ENCODE measurements at places on chromosomes 1 and 21.
A peak's percentile ranks its signal among the peaks of the same experiment; 100 is the strongest.

DNA sequence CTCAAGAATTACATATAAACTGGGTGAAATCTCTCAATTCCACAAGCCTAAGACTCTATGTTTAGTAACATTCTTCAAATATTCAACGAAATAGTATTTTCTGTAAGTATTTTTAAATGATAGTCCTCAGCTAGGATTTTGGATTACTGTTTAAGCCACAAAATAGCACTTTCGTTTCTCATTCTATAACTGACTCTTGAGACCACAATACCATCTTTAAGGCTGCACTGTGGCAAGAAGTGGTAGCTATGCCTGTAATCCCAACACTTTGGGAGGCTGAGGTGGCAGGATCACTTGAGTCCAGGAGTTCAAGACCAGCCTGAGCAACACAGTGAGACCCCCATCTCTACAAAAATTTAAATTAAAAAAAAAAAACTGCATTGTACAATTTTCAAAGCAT, 126.7 kb downstream of the CDC42BPA start:
- no peak for DNase-seq

GRCh38 chr1:230413061-230413460, 13.1 kb downstream of the PGBD5 start:
- no peak for DNase-seq

GRCh38 chr1:35777109-35777508, 7.3 kb upstream of the CLSPN start:
- no peak for DNase-seq

DNA sequence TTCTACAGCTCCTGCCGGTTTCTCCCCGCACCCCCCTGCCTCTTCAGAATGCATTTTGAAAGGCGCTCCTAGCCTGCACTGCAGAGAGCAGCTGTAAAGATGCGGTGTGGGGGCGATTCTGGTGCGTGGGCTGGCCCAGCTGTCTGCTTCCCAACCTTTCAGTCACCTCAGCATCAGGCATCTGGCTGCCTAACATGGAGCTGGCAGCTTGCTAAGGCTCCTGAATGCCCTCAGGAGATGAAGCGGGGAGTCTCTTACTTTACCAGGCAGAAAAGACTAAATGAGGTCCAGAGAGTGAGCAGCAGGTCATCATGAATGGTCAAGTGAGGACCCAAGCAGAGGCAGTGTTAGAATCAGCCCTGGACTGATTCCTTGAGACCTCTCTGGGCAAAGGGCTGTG, 8.7 kb downstream of the IER5 start:
- DNase-seq: peak; percentile 53

GRCh38 chr1:231878737-231879136, 252.1 kb downstream of the DISC1 start:
- DNase-seq: no peak

DNA sequence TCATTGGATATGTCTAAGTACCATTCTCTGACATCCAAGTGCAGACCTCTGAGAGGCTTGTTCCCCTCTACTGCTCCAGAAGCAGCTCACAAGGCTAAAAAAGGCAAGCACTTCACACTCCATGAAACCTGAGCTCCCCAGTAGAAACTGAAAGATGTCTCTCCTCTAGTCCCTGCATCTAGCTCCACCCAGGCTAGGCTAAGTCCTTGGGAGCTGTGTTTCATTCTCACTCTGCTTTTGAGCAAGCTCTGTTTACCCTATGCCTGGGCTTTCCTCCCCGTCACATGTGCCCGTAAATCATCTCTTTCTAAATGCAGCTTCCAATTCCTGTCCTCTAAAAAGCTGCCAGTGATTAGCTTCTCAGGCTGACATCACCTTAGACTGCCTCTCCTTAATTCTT, 39.0 kb downstream of the LRRC71 start:
- DNase-seq: no peak

- peak; percentile 62 for DNase-seq
These were observed 114.4 kb downstream of the DMRTA2 start for GRCh38 chr1:50308878-50309277.

DNA sequence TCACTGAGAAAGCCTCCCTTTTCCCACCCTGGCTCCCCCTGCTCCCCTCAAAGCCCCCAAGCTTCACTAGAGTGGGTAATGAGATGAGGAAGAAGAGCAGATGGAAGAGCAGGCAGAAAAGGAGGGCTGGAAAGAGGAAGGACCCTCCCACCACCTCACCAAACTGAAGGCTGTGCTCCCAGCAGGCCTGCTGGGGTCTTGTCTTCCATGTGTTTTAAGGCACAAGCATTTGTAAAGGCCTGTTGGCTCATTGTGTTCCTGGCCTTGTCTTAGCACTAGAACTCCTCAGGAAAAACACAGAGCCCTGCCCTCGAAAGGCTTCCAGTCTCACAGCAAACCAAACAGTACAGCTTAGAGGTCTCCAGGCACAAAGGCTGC, 51.5 kb downstream of the TOMM20 start:
- DNase-seq: no peak

GRCh38 chr1:232226197-232226712, 403.7 kb downstream of the SIPA1L2 start:
- no peak for DNase-seq

DNA sequence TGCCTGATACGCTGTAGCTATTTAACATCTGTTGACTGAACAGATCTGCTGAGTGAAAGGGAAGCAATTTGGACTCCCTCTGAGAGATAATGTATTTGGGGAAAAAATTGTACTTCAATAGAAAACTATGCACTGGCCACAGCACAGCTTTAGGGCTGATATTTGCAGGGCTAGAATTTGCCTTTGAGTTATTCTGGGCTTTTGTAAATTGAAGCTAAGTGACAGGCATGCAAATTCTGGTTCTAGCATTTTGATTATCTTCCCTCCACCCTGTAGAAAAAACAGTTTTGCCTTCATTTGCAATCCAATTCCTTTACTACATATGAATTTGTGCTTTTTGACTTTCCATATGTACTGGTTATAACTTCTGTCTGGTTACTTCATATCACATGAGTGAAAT, 7.9 kb downstream of the KYAT3 start:
- DNase-seq: no peak

GRCh38 chr1:209778102-209778501, 6.3 kb downstream of the C1orf74 start:
- no peak for DNase-seq

GRCh38 chr1:31814631-31815306, 1.1 kb downstream of the SPOCD1 start:
- no peak for DNase-seq

GRCh38 chr1:235643837-235644692, 5.5 kb downstream of the GNG4 start:
- no peak for DNase-seq

- DNase-seq: no peak
These were observed 35.7 kb downstream of the TNFRSF8 start for GRCh38 chr1:12098786-12099185.

DNA sequence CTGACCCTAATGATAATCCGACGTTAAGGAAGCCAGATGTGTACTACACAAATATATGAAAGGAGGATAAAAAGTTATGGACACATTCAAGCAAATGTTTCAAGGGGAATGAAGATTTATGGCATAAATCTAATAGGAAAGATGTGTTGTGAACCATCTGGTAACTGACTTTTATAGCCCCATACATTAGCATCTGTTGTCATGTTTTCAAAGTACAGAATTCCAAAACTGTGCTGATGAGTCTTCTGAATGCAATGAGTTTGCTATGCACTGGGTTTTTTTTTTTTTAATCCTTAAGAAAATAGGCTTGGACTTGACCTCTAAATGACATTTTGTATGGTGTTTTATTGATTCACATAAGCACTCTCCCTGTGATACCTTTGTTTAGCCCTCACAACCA, 158.5 kb upstream of the ESRRG start:
- no peak for DNase-seq

DNA sequence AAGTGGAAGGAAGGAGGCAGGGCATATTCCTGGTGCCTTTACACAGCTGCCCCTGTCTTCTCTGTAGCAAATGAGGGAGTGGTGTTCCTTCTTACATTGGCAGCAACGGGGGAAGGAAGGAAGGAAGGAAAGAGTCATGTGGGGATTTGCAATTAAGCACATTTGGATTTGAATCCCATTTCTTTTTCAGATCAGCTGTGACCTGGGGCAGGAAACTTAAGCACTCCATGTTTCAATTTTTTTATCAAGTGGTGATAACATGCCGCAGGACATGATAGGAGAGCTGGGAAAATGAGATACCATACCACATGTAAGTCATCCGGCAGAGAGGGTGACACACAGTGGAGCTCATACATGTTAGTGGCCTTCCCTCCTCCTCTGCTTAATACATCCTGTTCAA, 186.8 kb downstream of the APP start:
- DNase-seq: no peak

DNA sequence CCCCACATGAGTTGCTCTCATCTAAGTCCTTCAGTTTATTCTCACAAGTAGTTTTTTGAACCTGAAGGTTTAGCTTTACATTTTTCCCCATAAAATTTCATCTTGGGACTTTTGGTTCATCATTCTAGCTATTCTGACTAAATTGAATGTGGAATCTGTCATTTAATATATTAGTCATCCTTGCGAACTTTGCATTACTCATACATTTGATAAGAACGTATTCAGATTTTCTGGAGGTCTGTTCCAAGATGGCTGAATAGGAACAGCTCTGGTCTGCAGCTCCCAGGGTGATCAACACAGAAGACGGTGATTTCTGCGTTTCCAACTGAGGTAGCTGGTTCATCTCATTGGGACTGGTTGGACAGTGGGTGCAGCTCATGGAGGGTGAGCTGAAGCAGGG, 59.8 kb upstream of the CSF1 start:
- no peak for DNase-seq

DNA sequence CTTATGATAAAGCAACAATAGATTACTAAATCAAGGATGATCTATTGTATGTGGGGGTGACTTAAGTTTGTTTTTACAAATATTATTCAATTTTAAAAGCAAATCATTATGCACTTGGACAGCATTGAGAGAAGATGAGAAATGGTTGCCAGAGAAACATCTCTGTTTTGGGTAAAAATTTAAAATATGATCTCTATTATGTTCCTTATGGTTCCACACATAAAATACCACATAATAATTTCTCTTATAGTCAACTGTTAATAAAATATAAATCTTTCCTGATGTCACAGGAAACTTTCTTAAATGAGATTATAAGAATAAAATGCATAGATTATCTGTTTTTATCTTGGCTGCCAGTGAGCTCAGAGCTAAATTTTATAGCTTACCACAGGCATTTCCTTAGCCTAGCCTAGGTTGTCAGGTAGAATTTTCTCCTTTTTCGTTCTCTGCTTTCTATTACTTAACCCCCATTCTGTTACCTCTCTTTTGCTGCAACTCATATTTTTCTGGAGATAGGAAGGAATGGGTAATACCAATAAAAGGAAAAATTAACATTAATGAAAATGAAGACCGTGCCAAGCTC, 109.7 kb downstream of the TGFB2 start:
- DNase-seq: no peak

DNA sequence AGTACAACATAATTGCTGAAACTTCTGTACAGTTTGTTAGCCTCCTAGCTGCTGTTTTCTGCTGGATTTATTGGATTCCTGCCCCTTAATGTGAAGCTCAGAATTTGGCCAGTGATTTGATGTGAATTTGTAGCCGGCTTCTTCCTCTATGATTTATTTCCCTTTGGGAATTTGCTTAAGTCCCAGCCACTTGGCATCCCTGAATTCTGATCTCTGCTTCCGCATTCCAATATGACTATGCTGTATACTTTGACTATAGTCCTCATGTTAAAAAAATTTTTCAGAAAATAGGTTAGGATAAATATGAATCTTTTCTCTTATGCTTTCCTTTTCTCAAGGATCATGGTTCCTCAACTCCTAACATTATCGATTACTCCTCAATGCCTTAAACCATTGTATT, 12.4 kb upstream of the LRIF1 start:
- no peak for DNase-seq

DNA sequence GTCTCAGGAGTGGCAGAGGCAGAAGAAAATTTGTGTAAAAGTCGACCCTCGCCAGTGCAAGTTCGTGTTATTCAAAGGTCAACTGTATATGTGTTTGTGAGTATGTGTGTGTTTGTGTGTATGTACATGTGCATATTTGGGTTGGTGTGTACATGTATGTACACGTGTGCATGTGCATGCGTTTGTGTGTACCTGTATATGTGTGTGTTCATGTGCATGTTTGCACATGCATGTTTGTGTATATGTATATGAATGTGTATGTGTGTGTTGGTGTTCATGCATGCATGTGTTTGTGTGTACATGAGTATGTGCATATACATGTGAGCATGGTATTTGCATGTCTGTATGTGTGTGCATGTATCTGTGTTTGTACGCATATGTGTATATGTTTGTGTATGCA, 21.7 kb upstream of the TENT5C start:
- peak; percentile 1 for DNase-seq

DNA sequence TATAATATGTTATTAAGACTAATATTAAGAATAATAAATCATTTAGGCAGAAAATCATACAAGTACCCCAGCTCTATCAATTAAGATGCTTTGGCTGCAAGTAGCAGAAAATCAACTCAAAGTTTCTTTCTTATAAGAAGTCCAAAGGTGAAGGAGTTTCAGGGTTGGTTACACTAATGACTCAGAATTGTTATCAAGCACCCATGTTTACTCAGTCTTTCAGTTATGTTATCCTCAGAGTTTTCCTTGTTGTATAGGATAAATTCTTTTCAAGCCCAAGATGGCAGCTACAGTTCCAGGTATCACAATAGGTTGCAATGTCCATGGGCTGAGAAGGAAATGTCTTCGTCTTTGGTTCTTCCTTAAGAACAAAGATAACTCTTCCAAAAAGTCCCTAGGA, 163.6 kb downstream of the TNFSF18 start:
- DNase-seq: no peak

- no peak for DNase-seq
These were observed 182.8 kb downstream of the EIF4G3 start for GRCh38 chr1:20993716-20994575.

GRCh38 chr1:201653233-201653632, 114.3 kb downstream of the NAV1 start:
- DNase-seq: no peak

DNA sequence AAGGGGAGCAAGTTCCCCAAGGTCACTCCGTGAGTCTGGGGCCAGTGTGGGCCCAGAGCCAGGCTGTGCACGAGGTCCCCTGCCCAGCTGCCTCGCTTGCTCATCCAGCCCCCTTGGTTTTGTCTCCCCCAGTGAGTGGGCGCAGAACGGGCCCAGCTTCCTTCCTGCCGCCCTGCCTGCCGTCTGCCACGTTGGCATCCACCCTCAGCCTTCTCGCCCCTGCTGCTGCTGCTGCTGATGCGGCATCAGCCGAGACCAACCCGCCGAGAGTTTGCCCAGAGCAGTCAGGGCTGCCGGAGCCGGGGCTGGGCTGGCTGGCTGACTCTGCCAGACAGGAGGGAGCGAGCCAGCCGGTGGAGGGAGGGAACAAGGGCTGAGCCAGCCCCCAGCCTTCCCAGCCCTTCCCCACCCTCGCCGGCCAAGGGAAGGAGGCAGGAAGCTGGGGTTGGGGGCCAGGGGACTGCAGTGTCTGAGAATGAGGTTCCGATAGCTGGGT, 31.4 kb upstream of the WASF2 start:
- DNase-seq: peak; percentile 71

Measured in right hindlimb (tissue), 1 donor.